Activated gamma-delta T cell (primary cell): ENCODE measurements at places on chromosomes 7 and 10.

DNA sequence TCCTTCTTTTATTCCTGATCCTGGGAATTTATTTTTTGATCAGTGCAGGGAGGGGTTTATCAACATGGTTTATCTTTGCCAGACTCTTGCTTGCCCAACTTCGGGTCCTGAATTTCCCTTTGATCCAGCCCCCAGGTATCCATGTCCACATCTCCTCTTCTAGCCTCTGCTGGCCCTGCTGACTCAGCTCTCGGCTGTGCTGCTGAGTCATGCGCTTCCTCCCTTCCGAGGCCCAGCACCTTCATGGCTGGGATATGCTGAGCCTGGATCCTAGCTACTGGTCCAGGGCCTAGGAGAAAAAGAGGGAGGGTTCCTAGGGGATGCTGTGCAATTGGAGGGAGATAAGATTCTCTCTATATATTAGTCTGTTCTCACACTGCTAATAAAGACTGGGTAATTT lies 380.7 kb upstream of the SHH start:
- no peak for DNase-seq

DNA sequence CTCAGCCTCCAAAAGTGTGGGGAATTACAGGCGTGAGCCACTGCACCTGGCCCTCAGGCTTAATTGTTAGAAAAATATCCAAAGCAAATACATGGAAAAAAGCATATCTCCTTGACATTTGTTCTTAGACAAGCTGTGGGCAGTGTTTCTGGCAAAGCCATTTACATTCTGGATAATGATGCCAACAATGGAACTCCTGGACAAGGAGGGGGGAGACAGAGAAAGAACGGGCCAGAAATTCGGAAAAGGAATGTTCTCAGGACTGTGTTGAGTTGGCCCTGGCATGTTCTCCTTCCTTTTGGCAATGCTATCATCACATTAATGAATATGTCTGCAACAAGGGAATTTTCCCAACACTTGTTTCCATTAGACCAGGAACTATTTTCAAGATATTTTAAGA lies 88.7 kb downstream of the UBE2H start:
- no peak for DNase-seq

DNA sequence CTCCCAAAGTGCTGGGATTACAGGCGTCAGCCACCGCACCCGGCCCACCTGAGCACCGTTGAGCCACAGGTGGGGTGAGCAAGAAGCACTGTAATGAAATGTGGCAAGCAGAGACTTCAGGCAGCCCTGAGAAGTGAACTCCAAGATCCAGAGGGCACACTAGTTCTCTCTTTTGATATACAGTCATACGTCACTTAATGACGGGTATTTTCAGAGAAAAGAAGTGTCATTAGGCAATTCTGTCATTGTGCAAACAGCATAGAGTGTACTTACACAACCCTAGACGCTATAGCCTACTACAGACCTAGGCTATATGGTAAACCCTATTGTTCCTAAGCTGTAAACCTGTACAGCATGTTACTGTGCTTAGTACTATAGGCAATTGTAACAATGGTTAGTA lies 7.9 kb downstream of the PANK1 start:
- no peak for DNase-seq

DNA sequence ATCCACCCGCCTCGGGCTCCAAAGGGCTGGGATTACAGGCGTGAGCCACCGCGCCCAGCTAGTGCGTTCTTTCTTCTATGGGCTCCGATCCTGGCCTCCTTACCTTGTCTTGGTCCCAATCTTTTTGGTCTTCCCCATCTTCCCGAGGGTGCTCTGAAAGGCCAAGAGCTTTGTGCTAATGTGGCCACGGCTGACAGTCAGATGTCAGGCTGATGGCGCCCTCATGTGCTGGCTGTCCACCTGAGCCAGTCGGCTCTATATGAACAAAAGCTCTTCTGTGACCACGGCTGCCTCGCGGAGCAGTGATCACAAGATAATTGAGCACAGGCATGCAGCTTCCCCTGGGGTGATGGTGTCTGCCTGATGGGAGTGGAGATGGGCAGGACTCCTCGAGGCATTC lies 11.0 kb upstream of the AHCYL2 start:
- no peak for DNase-seq

DNA sequence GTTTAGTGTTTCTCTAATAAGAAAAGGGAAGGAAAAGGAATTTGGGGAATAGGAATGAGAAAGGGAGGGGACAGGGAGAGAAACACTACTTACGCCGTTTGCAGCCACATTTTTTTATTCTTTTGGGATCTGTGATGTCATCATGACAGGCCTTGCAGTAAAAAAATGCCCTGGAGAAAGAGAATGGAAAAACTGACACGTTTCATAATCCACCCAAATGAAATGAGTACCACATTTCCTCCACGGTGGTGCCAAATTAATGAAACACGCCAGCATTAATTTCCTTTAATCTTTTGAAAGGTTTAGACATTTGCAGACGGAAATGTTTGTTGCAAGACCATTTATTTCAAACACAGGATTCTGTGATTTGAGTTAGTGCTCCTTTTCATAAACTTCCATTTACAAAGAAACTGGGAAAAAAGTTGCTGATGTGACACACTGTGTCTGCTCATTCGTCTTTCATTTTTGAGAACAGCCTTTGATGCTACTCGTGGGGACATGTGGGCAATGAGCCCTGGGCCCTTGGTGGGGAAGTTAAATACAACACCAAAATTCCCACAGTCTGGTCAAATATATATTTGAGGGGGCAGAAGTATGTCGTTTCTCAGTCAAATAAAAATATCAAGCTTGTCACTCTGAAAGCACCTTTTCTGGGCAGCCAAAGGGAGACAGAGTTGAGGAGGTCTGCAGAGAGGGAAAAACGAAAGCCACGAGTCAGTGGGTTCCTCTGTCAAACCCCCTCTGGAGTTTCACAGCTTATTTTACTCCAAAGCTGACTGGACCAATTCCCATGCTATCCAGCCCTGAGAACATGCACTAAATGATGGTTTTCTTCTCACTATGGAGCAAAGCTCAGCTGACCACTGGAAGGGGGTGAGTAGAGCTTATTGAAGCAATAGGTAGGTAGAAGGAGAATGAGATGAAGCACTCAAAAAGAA lies 625.5 kb downstream of the KCNMA1 start:
- DNase-seq = no peak

DNA sequence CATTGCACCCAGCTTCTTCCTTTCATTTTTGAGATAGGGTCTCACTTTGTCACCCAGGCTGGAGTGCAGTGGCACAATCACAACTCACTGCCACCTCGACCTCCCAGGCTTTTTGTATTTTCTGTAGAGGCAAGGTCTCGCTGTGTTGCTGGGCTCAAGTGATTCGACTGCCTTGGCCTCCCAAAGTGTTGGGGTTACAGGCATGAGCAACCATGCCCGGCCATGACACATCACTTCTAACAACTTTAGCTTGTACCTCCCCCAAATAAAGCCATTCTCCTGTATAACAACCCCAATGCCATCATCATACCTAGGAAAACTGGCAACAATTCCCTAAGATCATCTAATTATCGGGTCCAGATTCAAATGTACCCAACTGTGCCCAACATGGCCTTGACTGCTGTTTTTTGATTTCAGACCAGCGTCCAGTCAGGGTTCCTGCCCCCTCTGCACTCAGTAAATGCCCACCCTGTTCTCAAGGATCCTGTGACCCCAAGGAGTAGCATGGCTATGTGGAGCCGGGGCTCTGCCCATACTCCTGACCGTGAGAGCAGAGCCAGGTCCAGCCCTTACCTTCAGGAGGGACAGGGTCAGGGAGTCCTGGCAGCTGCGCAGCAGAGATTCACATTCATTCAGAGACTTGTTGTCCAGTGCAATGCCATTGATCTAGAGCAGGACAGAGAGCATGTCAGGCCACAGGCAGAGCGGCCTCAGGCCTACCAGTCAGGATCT lies 102.6 kb downstream of the DLG5 start:
- no peak for DNase-seq
